HFF-Myc (cell line): ENCODE measurements at places on chromosomes 12 and 14.
A peak's percentile ranks its signal among the peaks of the same experiment; 100 is the strongest.

DNA sequence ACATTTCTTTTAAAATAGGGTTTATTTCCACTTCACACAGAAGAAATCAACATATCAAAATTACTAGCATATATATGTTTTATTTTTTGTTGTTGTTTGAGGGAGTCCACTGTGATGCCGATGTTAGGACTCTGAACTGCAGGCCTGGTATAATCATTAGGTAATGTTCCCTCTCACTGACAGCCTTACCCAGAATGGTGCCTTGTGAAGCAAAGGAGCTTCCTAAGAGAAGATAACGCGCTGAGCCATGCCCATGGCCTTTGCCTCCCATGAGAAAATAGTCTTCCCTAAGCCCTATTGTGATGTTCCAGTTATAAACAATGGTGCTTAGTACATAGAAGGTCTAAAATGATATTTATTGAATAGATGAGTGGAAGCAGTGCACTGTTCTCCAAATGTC is 12.0 kb downstream of the GNG2 start:
- no peak for DNase-seq

DNA sequence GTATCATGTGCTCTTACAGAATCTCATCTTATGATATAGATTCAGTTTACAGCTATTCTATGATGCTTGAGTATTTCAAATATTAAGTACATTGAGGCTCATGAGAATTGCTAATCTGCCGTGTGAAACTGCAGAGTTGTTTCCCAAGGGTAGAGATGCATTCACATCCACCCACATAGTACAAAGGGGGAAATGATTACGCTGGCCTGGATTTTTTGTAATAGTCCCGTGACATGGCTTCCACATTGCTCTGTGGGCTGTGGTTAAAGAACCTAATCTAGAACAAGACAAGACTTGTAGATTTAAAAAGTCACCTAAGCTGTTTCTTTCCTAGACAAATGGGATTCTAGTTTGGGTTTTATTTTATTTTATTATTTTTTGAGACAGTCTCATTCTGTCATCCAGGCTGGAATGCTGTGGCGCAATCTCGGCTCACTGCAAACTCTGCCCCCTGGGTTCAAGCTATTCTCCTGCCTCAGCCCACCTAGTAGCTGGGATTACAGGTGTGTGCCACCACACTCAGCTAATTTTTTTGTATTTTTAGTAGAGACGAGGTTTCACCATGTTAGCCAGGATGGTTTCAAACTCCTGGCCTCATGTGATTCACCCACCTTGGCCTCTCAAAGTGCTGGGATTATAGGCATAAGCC is 13.0 kb upstream of the RIOX1 start:
- no peak for DNase-seq

DNA sequence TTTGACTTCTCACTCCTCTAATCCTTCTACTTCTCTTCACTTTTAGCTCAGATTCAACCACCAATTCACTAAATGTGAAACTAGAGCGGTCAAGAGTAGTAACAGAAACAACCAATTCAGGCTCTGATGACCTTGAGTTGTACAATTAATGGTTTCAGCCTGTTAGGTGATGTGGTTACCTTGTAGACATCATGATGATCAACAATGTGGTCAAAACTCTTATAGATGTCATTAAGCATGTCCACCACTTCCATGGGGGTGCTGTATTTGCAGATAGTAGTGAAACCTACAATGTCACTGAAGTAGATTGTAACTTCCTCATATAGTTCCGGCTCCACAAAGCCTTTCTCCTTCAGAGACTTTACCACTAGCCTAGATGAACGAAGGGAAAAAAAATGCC is 54.1 kb upstream of the PLBD1 start:
- DNase-seq, result no peak

GRCh38 chr12:21607701-21608100 is 3.1 kb upstream of the GYS2 start:
- peak; percentile 5 for DNase-seq

DNA sequence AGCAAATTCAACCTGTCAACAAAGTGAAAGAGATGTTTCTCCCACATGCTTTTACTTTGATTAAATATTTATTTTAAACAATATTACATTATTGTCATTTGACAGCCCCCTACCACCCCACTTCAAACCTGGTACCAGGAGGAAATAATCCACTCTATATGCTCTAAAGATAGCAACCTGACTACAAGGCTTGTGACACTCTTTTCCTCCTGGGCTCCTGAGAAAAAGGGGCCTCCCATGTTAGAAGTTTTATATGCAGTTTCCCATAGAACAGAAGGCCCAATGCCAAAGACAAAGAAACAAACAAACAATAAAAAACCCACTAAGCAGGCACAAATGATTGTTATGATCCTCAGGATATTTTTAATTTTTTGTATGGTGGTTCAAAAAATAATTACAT is 73.6 kb downstream of the RPS29 start:
- no peak for DNase-seq

- DNase-seq, result no peak
Measured at GRCh38 chr12:3751151-3752095, 1.5 kb downstream of the CRACR2A start.

DNA sequence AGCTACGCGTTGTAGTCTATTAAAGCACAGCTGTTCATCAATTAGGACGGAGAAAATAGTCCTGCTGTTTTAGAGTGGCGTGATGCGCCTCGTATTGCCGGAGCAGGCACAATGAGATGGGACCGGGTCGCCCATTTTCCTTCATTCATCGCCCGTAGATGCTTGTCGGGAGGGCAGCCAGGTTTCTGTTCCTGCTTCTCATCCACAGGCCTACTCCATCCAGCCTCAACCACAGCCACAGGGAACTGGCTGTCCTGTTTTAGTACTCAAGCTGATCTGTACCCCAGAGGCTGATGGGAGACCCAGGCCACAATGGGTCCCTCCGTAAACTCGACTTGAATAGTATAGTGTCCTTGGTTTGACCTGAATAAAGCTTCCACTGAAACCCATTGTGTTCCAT is 264.0 kb downstream of the VRK1 start:
- no peak for DNase-seq

DNA sequence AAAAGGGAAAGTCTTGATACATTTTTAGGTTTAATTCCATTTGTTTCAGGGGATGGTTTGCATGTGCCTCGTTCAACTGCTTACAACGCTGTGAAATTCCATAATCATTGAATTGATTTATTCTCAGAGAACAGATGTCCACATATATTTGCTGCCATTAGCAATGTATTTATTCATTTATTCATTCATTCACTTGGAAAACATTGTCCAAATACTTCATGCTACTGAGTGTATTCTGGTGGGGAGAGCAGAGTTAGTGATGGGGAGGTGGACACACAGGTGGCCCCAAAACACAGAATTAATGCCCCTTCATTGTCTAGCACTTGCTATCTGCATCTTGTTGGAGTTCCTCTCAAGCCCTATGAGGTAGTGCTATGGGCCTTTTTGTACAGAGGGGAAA is 141.2 kb upstream of the PARP11 start:
- DNase-seq, result no peak

DNA sequence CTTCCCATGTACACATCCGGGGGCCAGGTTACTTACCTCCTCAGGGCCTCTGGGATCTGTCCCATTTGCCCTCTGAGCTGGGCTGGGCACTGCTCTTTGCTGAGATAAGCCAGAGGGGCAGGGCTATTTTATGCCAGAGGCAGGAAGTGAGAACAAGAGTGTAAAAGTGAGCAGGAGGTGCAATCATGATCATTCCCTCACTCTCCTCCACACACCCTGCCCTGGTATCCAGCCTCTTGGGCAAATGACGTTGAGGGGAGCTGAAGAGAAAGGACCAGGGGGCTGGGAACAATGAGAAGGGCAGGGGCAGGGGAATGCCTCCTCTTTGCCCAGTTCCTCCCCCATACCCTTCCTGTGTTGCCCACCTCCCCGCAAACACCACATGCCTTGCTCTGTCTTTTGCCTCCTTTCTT is 4.2 kb downstream of the LPAR5 start:
- DNase-seq, result no peak

DNA sequence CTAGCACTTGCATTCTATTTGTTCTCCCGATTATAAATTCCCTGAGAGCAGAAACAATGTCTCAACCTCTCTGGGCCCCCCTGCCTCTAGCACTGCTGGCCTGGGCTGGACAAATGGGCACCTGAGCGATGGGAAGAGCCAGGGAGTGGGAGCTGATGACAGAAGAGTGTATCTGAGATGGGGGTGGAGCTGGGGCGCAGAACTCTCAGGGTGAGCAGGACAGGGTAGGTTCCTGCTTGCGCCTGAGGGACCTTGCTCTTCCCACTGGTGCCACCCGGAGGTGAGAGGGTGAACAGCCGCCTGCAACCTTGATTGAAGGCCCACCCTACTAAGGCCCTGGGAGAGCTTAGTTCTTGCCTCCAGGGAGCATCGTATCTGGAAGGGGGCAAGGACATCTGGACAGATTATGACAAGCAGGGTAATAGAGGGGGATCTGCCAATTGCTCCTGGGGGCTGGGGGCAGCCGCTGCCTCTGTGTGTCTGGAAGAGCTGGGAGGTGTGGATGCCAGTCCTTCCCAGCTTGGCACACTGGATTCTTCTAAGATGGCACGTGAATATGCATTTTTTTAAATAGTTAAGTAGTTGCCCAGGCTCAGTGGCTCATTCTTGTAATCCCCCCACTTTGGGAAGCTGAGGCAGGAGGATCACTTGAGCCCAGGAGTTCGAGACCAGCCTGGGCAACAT is 43.0 kb upstream of the TSPAN9 start:
- no peak for DNase-seq

DNA sequence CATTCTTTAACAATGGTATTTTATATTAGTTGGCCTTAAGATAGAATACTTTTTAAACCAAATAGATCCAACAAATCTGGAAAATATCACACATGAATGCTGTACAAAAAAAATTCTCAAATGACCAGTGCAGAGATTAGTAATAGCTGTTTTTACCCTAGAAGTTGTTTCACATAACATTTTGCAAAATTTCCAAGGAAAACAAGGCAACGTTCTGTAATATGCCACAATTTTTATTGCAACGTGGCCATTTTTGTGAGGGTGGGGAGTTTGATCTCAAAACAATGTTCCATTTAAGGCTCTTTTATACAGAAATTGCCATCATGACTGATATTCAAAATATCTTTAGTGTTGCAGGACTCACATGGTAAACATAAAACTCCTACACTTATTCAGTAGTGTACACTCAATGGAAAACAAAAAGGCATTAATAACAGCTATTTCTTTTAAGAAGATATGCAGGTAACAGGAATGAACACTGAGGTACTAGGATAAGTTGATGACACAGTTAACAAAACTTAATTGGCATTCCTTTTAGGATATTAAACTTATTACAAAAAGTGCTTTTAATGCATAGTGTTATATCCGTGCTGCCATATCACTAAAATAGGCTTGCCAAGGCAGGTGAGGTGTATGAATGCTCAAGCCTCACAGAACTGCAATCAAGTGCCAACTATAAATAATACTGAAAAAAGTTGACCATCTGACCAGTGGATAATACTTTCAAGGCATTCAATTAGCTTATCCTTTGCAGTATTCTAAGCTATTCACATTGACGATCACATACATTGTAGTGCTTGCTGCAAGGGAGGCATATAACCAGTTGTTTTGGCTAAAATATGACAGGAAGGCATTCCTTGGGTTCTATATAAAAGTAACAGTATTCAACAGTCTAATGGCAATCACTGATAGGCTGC is 2.3 kb downstream of the CFL2 start:
- DNase-seq, result no peak

DNA sequence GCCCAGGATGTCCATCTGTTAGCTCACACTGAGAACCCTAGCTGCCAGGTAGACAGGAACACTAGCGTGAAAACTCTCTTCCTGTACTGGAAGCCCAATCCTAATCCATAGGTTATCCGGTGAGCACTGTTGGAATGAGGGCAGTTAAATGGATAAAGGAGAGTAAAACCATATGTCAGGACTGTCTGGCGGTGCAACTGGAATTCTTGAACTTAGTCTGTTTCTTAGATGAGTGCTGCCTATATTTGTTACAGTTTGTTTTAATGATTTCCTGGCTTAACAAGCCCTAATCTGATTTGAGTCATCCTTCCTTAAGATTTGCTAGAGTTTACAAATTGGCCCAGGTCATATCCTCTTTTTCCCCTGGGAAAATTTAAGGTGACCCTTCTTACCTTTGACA is 104.7 kb downstream of the ANO4 start:
- DNase-seq, result no peak

DNA sequence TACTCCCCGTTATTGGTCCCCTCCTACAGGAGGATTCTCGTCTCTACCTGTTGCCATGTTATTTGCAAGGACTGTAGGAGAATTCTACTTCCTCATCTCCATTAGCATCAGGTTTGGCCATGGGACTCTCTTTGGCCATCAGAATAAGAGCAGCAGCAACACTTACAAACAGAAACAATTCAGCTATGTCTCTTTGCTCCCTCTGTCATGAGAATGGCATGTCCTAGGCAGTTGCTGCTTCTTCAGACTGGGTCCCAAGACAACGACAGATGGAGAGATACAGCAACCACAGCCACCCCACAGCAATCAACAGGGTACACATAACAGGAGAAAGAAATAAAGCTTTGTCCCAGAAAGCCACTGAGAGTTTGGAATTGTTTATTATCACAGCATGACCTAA is 19.7 kb downstream of the SLC41A2 start:
- DNase-seq, result no peak

- DNase-seq, result no peak
Measured at GRCh38 chr12:5038781-5039311, 4.8 kb upstream of the KCNA5 start.

- DNase-seq, result no peak
Measured at GRCh38 chr14:73176685-73177084, 40.4 kb downstream of the PSEN1 start.

- DNase-seq, result no peak
Measured at GRCh38 chr14:90677484-90678050, 138.7 kb downstream of the TTC7B start.

GRCh38 chr12:102542816-102543440 is 62.6 kb upstream of the IGF1 start:
- no peak for DNase-seq

GRCh38 chr14:100323121-100323941 is at the start of gene SLC25A47:
SLC25A47 (plus strand) TSS chr14:100323339; CDS start chr14:100323415, 76 bp downstream.
- no peak for DNase-seq

- DNase-seq, result no peak
Measured at GRCh38 chr12:96120359-96121100, 73.6 kb upstream of the ELK3 start.

GRCh38 chr14:24427537-24428508 is 1.6 kb downstream of the CBLN3 start:
- no peak for DNase-seq

- peak; percentile 4 for DNase-seq
Measured at GRCh38 chr12:77795699-77796098, 35.0 kb upstream of the NAV3 start.

DNA sequence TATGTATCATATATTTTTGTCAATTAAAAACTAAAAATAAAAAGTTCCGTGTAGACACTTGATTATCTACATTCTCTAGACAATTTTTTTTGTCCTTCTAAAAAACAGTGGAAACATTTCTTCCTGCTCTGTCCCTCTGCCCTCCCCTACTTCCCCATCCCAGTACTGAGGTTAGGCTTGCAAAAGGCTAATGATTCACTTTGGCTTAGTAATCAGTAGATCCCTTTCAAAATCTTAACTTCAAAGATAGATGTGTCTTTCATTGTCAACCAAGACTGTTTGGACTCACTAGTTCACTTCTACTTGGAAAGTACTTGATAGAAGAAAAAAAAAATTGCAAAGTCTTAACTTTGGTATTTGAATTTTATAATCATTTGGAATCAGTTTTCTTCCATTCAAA is 3.8 kb downstream of the SETD3 start:
- no peak for DNase-seq
